Fibroblast of skin of left quadriceps (primary cell): ENCODE measurements at places on chromosomes 16 and 17.

GRCh38 chr16:61002479-61003204 is 1033.6 kb downstream of the CDH8 start:
- DNase-seq, result no peak

DNA sequence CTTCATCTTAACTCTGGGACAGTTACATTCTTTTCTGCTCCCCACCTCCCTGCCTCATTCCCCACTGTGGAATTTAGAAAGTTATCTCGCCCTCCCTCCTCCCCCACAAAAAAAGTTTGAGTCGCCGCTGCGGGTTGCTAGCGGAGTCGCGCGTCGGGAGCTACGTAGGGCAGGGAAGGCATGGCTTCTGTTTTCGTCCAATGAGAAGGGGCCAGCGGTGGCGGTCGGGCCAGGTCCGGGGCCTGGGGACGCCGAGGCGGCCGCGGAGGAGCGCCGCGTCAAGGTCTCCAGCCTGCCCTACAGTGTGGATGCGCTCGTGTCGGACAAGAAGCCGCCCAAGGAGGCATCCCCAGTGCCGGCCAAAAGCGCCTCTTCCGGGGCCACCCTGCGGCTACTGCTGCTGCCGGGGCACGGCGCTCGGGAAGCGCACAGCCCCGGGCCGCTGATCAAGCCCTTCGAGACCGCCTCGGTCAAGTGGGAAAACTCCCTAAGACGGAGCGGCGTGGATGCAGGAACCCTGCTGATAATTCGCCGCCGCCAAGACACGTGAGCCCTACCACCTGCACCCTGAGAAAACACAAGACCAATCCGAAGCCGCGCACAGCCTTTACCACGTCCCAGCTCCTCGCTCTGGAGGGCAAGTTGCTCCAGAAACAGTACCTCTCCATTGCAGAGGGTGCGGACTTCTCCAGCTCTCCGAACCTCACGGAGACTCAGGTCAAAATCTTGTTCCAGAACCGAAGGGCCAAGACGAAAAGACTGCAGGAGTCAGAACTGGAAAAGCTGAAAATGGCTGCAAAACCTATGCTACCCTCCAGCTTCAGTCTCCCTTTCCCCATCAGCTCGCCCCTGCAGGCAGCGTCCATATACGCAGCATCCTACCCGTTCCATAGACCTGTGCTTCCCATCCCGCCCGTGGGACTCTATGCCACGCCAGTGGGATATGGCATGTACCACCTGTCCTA is 8.9 kb downstream of the OR4D1 start:
- no peak for DNase-seq

DNA sequence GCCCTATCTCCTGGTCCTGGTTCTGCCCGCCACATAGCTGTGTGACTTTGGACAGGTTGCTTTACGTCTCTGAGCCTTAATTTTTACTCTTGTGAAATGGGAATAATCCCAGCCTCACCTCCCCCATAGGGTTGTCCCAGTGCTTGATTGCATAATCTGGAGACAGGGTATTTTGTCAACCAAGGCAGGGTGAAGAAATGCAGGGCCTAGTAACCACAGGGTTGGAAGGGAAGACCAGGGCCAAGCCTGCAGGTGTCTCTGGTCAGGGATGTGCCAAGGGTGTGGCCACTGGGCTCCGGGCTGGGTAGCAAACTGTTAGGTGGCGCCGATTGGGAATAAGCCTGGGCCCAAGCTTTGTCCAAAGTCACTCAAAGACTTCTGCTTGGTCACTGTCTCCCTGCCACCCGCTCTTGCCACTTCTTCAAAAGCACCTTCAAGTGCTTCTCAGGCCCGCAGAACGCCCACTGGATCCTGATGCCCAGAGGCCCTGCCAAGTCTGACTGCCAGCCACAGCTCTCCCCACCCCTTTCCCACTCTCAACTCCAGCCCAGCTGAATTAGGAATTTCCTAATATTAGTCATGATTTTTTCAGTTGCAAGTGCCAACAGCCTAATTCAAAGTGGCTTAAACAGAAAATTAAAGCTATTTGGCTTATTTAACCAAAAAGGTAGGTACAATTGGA is 20.6 kb upstream of the COL1A1 start:
- DNase-seq, result no peak

DNA sequence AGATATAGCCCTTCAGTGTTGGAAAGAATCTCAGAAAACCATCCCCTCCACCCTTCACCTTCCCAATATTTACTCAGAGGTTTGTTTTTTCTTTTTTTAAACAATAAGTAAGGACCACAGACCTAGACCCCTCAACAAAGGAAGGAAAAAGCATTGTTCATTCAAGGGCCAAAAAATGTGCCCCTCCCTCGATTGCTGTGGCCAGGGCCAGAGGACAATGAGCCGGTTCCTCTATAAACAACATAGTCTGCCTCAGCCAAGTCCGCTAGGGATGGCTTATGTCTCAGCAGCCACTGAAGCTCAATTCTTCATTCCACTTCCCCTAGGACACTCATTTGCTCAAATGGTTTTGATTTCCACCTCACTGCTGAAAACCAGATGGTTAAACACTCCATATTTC is 24.0 kb downstream of the TRIM16 start:
- DNase-seq, result no peak
